NCI-H2107 (cell line): ENCODE measurements at places on chromosomes 7 and 10.

DNA sequence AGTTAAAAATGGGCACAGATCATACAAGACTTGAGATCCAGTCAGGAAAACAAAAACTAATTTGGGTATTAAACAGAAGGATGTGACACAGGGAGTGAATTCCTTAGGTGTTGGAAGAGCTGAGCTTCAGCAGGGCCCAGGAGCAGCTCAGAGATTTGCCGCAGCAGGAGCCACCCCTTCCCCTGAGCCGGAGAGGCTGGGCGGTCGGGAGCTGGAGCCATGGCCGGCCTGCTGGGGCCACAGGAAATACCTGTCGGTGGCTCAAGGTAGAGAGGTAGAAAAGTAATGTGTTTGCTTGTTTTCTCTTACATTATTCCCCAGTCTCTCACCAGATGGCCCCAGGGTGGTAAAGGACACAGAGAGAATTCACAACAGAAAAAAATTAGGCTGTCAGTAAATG, 52.2 kb downstream of the DYNC2I1 start:
- no peak for DNase-seq

DNA sequence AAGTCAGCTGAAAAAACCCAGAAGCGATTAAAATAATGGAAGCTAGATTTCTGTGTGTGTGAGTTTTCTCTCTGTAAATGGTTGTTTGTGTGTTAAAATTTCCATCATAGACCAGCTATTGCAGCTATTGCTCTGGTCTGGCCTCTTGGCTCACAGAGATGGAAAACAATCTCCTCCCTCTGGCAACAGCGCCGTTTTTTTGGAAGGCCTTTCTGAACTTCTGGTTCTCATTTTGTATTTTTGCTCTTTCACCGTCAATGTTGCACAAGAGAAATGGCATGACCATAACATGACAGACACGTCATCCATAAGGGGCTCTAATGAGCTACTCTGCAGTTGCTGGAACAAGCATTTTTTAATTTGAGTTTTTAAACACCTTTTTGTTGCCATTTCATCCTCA, 91.0 kb downstream of the CUBN start:
- no peak for DNase-seq

GRCh38 chr10:109187677-109188076, 735.6 kb downstream of the XPNPEP1 start:
- no peak for DNase-seq

- DNase-seq, result no peak
Observed at GRCh38 chr7:43872406-43873110, 3.2 kb upstream of the MRPS24 start.

GRCh38 chr7:80879849-80880248, 39.0 kb downstream of the SEMA3C start:
- DNase-seq, result no peak

GRCh38 chr10:16609211-16609610, 87.5 kb upstream of the C1QL3 start:
- DNase-seq, result no peak

GRCh38 chr7:31432836-31433340, 81.0 kb upstream of the ITPRID1 start:
- DNase-seq, result no peak

DNA sequence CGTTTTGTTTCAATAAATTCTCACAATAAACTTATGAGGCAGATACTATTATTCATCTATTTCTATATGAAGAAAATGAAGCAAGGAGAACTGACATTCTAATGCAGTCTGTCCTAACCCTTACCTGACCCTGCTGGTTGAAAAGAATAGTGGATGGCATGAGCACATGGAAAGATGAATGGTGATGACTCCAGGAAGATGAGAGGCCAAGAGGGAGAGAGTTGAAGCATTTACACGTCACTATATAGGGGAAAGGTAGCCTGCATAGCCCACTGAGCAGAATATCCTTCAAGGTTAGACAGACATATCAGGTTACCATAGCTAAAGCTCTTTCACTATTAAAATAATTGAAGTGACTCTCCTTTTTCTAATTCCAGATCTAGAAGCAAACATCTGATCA, 163.9 kb upstream of the CDK1 start:
- no peak for DNase-seq

- DNase-seq, result no peak
Observed at GRCh38 chr7:138137423-138138171, 61.3 kb downstream of the AKR1D1 start.

GRCh38 chr10:116287906-116288501, 15.0 kb upstream of the GFRA1 start:
- DNase-seq, result no peak

- DNase-seq, result no peak
Observed at GRCh38 chr10:69867699-69868558, 66.2 kb downstream of the COL13A1 start.

DNA sequence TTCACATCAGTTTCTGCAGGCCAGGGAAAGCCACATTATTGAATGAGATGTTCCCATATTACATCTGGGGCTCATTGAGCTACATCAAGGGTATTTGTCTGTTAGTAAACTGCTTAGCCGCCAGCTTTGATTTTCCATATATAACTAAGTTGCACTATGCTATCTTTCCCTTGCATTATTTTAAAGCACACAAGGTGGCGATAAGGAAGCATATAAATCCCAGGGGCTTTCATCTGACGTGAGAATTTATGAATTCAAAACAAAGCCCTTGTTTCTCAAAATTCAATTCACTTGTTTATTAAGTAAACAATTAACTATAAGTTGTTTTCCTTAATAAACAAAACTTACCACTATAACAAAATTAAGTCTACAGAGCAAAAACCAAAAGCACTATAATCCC, 334.1 kb upstream of the TPK1 start:
- DNase-seq, result no peak

- no peak for DNase-seq
Observed at GRCh38 chr10:102231357-102232318, 5.5 kb downstream of the ELOVL3 start.

DNA sequence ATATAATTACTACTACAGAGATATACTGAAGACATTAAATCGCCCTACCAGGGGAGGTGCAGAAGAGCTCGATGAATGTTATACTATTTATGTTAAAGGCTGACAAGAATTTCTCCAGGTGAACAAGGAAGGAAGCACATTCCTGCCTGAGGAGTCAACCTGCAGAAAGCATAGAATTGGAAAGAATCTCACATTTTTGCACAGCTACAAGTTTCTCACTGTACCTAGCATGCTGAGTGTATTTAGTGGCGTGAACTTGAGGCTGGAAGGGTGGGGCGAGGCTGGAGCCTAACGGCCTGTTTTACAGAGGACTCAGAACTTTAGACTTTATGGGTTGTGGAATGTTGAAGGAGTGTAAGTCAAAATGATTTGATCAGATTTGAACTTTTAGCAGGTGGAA, 373.6 kb upstream of the LRGUK start:
- no peak for DNase-seq

DNA sequence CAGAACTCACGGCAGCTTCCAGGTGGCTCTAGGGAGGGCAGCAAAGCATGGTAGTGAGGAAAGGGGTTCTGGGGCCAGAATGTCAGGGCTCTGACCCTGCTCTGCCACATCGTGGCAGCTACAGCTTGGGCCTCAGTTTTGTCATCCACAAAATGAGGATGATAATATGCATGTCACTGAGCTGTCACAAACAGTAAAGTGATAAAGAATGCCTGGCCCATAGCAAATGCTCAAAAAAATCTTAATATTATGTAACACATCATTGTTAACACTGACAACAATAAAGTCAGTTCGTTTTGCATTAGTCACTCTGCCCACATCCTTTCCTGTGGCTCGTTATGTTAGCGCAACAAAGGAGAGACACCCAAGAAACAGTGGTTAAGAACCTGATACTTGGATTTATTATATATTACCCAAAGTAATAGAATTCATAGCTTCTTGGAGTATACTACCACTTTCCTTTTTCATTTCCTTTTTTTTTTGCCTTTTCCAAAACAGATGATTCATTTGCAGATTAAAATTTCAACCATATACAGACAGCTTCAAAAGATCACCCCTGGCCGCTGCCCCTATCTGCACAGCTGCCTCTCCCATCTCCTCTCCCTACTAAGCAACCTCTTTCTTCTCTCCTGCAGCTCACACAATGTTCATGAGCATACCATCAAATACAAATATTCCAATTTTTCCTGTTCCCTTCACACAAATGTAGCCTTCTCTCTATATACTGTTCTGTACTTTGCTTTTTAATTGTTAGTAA, 45.5 kb upstream of the DDC start:
- no peak for DNase-seq

DNA sequence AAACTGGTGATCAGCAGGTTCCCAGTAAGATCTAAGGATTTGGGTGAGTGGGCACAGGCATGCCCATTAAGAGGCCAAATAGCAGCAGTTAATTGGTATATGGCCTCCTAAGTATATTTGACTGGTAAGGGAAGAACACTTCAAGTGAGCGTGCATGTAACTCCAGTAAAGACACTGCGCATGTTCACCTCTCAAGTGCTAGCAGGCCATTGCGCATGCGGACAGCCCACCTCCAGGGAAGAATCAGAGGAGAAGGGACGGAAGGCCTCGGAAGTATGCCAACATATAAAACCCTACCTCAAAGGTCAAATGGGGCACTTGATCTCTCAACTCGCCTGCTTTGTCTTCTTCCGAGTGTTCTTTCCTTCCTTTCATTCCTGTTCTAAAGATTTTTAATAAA, 118.0 kb downstream of the ARL5B start:
- DNase-seq, result no peak

DNA sequence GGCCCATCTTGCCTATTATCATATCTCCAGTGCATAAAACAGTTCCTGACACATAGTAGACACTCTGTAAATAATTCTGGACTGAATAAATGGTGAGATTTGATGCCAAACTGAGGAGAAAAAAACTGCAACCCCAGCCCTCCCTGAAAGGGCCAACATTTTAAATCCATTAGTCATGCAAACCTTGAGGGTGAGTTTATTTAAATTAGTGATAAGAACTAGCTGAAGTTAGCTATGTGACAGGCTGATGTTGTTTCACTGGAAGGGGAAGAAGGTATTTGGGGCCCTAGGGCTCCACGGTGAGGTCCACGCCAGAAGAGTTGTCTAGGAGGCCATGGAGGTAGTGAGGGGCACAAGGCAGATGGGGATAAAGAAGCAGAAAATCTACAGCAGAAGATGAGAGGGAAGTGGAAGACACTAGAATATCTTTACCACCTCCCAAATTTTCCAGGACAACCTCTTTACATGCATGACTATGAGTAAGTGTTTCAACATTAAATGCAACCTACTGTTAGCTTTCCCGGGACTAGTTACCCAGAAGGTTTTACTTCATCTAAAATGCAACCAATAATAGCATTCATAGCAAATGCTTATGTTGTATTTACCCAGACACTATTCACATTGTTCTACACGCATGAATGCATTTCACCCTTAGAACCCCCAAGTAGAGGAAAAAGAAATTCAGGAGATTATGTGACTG, 183.2 kb upstream of the LYZL1 start:
- no peak for DNase-seq

- DNase-seq, result no peak
Observed at GRCh38 chr7:131948434-131949053, 392.1 kb upstream of the PODXL start.

DNA sequence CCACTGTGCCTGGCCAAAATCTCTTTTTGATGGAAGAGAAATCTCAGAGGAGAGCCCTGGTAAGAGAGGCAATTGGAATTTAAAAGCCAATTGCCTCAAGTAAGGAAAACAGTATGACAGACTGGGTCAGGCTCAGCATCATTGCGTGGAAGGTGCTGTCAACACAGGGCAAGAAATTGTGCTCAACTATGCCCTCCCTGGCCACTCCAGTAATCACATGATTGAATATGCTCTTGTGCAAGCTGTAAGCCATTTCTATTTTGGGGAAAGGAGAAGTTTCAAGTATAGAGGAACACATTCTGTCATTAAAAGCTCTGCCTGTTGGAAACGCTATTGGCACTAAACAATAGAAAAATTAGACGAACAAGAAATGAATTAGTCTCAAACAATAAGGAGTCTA, 1127.7 kb downstream of the REEP3 start:
- DNase-seq, result no peak

- DNase-seq, result no peak
Observed at GRCh38 chr7:54814401-54814800, 55.4 kb upstream of the SEC61G start.

DNA sequence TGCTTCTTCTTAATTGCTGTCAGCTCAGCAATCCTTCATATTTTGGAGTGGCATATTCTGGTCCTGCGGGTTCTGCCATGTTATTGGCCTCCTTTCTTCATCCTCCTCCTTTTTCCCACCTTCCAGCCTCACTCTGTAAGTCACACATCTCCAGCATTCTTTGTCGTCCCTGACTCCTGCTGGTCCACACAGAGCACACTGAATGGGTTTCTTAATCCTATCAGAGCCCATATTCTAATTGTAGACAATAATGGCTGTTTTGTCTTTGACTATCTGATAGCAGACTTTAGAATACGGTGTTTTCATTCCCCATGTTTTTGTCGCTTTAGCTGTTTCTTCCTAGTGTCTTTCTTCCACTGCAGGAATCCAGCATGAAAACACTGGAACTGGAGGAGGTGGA, 389.6 kb downstream of the REEP3 start:
- DNase-seq, result no peak

DNA sequence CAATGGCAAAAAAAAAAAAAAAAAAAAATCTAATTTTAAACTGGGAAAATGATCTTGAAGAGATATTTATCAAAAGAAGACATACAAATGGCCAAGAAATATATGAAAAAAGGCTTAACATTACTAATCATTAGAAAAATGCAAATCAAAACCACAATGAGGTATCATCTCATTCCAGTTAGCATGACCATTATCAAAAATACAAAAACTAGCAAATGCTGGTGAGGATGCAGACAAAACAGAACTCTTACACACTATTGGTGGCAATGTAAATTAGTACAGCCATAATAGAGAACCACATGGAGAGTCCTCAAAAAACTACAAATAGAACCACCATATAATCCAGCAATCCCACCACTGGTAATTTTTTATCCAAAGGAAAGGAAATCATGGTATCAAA, 489.6 kb downstream of the TNS3 start:
- no peak for DNase-seq

GRCh38 chr7:46290374-46291049, 369.4 kb upstream of the IGFBP3 start:
- no peak for DNase-seq

DNA sequence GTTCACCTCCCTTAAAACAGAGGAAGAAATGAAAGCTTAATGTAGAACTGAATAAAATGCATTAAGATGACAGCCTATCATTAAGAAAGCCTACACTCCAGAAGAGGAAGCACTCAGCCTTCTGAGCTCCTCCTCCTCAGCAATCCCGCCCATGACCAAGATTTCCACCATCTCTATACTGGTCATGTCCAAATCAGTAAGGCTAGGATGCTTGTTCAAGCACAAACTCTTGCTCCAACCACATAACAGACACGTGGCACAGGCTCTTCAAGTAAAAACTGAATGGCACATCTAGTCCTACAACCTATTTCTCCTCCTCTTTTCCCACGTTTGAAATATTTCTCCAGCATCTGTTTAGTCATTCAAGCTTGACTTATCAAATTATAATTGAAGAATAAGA, 454.1 kb downstream of the PARD3 start:
- DNase-seq, result no peak

- DNase-seq, result no peak
Observed at GRCh38 chr10:6657669-6658068, 77.6 kb upstream of the PRKCQ start.

GRCh38 chr7:23183279-23184012, 1.6 kb downstream of the NUP42 start:
- DNase-seq, result no peak
